ENCODE measurements at places on chromosomes 2 and 18.

DNA sequence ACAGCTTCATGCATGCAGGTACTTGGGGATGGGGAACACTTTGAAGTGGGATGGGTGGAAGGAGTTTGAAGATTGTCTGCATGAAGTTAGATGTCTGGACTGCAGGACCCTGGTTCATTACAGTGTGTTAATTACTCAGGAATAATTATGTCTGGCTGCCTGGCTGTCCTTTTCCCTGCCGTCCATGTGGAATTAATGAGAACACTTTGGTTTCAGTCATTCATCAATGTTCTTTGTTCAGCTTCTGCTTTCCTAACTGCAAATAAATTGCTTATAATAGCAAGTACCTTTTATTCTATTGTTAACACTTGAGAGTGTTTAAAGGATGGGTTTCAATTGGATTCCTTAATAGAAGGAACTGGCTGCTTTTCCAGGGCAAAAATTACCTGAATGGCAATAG is 35.8 kb downstream of the MTCL1 start:
- DNase-seq, result no peak

DNA sequence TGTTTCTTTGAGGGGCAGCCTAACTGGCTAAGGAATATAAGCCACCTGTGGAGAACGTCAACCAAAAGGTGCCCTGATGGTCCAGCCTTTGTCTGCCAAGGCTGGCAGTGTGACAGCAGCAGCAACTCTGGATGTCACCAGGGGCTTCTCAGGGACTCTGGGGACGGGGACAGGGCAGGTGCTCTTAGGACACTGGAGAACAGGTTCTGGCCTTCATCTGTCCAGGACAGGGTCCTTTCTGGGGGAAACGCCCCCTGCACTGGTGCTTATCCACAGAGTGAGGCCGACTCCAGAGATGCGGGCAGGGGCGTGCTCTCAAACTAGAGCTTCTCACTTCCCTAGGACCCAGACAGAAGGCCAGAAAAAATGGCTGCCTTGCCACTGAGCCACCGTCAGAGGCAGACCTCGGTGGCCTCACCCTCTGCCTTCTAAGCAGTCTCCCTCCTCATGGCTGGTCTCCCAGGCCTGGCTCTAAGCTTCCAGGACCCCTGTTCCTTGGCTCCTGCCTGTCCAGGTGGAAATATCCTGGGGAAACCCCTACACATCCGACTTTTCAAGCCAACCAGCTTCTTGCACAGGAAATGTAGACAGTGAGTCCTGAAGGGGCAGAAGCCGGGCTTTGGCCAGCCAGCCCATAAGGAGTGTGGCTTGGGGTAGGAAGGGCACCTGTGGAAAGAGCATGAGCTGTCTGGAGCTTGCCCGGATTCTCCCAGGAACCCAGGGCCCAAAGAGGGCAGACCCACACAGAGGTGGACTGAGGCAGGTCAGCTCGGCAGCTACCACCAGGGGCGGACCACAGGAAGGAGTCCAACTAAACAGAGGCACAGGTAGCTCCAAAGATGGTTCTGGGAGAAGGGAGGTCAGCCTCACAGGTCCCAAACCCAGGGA is 11.3 kb upstream of the SFXN5 start:
- DNase-seq, result no peak

- DNase-seq, result no peak
Observed at GRCh38 chr2:203983064-203983715, 46.6 kb downstream of the ICOS start.

DNA sequence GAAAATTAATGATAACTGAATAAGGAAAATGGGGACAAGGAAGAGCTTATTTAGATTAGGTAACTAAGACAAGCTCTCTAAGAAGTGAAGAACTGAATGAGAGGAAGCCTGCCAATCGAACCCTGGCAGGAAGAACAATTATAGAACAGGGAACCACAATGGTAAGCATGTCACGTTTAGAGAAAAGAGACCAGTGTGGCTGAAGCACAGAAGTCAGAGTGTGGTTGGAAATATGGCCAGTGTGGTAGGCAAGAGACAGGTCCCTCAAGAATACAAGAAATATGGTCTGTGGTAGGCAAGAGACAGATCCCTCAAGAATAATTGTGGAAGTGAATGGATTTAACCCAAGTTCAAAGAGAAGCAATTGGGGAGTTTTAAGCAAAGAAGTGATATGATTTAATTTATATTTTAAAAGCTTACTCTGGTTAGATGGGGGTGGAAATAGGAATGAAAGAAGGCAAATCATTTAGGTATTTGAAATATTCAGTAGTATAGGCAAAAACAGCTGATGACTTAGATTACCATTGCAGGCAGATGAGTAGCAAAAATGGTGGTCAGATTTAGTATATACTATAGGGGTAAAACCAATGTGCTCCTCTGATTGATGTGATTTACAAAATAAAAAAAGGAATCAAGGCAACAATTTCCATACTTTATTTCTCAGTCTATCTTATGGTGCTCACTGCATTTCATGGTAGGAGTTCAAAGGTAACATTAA is 38.8 kb upstream of the ERMN start:
- DNase-seq, result no peak

GRCh38 chr2:189505492-189505891 is 64.2 kb downstream of the WDR75 start:
- no peak for DNase-seq

DNA sequence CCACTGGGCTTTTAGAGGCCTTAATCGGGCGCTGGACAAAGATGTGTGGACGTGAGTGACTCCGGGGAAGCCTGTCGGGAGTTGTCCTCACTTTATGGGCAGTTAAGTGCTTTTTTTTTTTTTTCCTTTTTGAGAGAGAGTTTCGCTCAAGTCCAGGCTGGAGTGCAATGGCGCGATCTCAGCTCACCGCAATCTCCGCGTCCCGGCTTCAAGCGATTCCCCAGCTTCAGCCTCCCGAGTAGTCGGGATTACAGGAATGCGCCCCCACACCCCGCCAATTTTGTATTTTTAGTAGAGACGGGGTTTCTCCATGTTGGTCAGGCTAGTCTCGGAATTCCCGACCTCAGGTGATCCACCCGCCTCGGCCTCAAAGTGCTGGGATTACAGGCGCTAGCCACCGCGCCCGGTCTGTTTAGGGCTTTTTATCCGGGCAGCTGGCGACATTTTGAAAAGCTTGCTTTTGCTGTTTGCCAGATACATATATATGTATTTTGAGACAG is 1.5 kb downstream of the MSH6 start:
- no peak for DNase-seq

DNA sequence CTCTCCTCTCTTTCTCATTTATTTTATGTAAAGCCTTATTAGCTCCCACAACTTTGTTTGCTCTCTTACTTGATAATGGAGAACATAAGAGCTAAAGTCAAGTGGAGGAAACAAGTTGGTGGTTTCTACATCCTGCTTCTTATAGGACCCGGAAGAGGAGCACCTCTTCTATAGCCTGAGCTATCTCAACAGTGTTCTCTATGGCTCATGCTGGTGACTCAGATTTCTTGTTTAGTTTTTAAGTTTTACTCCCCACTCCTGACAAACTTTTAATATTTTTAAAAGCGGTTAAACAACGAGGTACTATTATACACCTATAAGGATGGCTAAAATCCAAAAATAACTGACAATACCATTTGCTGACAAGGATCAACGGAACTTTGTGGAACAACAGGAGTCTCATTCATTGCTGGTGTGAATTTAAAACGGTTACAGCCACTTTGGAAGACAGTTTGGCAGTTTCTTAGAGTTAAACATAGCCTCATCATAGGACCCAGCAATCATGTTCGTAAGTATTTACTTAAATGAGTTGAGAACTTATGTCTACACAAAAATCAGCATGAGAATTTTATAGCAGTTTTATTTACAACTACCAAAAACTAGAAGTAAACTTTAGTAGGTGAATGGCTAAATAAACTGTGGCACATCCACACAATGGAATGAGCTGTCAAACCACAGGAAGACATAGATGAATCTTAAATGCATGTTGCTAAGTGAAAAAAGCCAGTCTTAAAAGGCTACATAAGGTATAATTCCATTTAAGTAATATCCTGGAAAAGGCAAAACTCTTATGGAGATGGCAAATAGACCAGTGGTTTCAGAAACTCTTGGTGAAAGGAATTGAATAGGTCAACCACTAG is 12.7 kb upstream of the CDC42EP3 start:
- no peak for DNase-seq

- no peak for DNase-seq
Observed at GRCh38 chr2:205746420-205746785, 64.1 kb downstream of the NRP2 start.

- DNase-seq, result no peak
Observed at GRCh38 chr2:102050854-102051391, 59.2 kb downstream of the IL1R2 start.

GRCh38 chr2:218834685-218835084 is 3.1 kb upstream of the PRKAG3 start:
- no peak for DNase-seq

DNA sequence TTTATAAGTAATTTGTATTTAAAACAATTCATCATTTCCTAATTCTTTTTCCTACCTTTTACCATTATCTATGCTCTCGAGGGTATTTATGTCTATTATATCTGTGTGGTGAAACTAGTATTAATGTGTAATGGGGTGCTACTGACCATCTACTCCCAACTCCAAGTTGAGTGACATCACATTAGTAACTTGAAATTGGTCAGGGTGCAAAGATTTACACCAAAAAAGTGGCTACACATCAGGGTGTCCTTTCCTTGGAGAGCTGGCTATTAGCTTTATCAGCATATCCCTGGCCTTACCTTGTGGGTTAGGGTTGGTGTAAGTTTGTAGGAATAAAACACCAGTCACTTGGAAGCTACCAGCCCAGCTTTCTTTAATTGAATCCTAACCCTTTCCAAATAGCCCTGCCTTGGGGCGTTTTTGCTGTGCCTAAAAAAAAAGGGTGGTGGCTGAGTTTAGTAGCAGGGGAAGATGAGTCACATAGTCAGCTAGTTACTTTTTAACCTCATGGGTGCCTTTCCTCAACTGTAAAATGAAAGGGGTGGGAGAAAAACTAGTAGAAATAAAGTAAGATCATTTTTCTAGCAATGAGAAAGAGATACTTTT is 14.0 kb downstream of the ANXA4 start:
- DNase-seq, result no peak

DNA sequence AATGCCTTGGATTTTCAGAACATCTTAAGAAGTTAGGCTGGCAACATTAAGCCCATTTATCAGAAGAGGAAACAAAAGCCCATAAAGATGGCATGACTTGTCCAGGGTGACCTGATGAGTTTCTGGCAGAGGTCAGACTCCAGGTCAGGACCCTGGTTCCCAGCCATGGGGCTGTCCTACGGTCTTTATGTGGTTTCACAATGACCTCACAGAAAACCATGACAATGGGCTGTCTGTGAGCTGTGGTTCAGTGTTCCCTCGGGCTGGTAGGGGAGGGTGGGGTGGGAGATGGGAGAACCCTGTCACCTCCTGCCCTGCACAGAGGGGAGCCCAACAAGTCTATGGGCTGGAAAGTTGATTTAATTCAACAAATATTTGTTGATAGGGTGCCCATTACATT is 101.8 kb downstream of the LOXHD1 start:
- DNase-seq, result no peak

DNA sequence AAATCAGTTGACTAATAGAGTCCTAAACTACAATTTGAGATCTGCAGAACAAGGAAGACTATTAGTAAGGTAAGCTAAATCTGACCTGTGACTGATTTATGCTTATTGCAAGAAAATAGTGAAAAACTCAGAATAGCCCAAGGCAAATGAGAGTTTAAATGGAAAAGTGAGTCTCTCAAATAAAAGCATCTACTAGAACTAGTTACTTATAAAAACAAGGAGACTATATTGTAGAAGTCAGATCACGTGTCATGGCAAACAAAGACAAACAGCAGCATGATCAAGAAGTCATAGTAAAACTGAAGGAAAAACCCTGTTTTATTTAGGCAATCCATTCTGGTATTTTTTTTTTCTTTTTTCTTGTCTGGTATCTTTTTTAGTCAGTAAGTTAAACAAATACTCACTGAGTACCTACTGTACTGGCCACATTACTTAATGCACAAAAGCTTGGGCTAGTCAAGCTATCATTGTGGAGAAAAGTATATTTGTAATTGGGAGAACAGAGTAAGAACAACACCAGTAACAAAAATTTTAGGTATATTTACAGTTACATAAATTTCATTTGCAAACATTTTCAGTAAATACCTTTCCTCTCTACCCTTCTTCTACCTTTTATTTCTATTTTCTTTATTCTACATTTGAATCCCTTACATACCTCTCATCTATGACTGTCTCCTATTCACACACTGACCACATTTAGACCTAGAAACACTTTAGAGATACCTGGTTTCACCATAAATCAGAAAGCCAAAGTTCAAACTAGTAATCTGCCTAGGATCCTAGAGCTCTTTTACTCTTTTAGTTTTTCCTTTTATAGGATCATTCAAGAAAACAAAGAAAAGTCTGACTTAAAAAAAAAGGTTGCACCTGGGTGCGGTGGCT is 23.7 kb downstream of the CCDC88A start:
- no peak for DNase-seq

GRCh38 chr2:122300758-122301157 is 545.3 kb downstream of the TSN start:
- DNase-seq, result no peak

DNA sequence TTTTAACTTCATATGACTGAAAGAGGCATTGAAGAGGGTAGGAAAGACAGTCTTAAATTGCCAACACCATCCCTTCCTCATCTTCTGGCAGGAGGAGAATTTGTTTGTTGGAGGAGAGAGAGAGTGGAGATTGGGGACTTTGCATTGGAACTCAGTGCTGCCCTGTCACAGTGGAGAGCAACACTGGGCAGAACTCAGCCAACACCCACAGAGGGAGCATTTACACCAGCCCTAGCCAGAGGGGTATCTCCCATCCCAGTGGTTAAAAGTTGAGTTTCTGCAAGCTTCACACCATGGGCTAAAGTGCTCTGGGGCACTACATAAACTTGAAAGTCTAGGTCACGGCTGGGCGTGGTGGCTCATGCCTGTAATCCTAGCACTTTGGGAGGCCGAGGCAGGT is 174.1 kb downstream of the ANKRD30B start:
- DNase-seq, result no peak

- DNase-seq, result no peak
Observed at GRCh38 chr2:64698668-64699444, 45.1 kb upstream of the SERTAD2 start.

GRCh38 chr2:63741884-63742579 is 99.7 kb upstream of the UGP2 start:
- no peak for DNase-seq

- no peak for DNase-seq
Observed at GRCh38 chr18:54250846-54251261, 18.5 kb upstream of the POLI start.

DNA sequence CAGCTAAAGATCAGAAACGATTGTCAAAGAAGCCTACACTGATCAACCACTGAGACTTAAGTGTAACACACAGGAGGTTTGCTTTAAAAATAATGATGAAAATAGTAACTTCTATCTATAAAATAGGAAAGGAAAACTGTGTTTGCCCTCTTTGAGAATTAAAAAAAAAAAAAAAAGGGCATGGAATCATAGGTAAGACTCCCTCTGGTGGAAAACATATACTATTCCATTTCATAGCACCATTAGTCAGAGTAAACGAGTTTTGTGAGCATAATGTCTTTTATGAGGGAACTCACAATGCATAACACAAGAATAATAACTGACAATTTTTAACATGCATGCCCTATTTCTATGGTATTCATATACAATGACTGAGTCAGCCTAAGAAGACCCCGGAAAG is 36.3 kb downstream of the SLC35F5 start:
- DNase-seq, result no peak
